T-helper 17 cell (primary cell): ENCODE measurements at places on chromosomes 6 and 20. TPM values are rescaled to one million over a fixed set of nuclear protein-coding genes. Genes with fewer than 3 reads are reported as not detected.

Gene IL20RA
- total RNA-seq = not detected

Gene ILRUN
- 55.9 TPM for total RNA-seq

Gene SOD2
- total RNA-seq = 292 TPM

Gene HLA-DMB
- total RNA-seq = 23.3 TPM

Gene C6orf89
- total RNA-seq = 30.9 TPM

Gene MAP7
- 0.27 TPM for total RNA-seq

Gene BPIFB1
- total RNA-seq = not detected

Gene LHFPL5
- not detected for total RNA-seq

Gene DDX39B
- total RNA-seq = 507 TPM

Gene IMPG1
- not detected for total RNA-seq

Gene SLC35D3
- 1.6 TPM for total RNA-seq

Gene ZFP64
- total RNA-seq = 7.5 TPM

Gene CFAP61
- total RNA-seq = not detected

Gene PRPH2
- not detected for total RNA-seq

Gene SLC17A9
- 0.89 TPM for total RNA-seq

Gene TMEM74B
- 0.32 TPM for total RNA-seq

Gene PPP1R3G
- not detected for total RNA-seq

Gene FNDC1
- total RNA-seq = not detected

Gene MAFB
- total RNA-seq = 8.9 TPM

Gene DNAH8
- 0.05 TPM for total RNA-seq

Gene DEF6
- 206 TPM for total RNA-seq

Gene GPX5
- not detected for total RNA-seq

Gene CFAP206
- not detected for total RNA-seq

Gene MCCD1
- total RNA-seq = not detected

Gene RIPOR2
- total RNA-seq = 364 TPM

Gene CLVS2
- total RNA-seq = not detected

Gene CLDN20
- not detected for total RNA-seq

Gene TOMM6
- total RNA-seq = 111 TPM

Gene TBXT
- not detected for total RNA-seq

Gene KCNK5
- total RNA-seq = 0.87 TPM

Gene SFTA2
- not detected for total RNA-seq

Gene COL9A1
- not detected for total RNA-seq

Gene GRM1
- total RNA-seq = not detected

Gene AKAP12
- 0.18 TPM for total RNA-seq

Gene FOXP4
- total RNA-seq = 10.6 TPM

Gene SLC22A16
- total RNA-seq = not detected

Gene SPTLC3
- total RNA-seq = 0.44 TPM

Gene OR2B3
- not detected for total RNA-seq

Gene PLA2G7
- not detected for total RNA-seq

Gene TAB2
- 199 TPM for total RNA-seq

Gene CLPSL2
- total RNA-seq = not detected

Gene SMPD2
- 22.9 TPM for total RNA-seq

Gene SLC25A27
- not detected for total RNA-seq

Gene MBOAT1
- total RNA-seq = 25.9 TPM

Gene KCNQ2
- total RNA-seq = not detected

Gene FAM162B
- not detected for total RNA-seq

Gene ALDH5A1
- total RNA-seq = 4.7 TPM
